ENCODE measurements at places on chromosomes 7 and 10.
A peak's percentile ranks its signal among the peaks of the same experiment; 100 is the strongest.

GRCh38 chr10:113175756-113176651 lies 226.0 kb downstream of the TCF7L2 start:
- DNase-seq: no peak

- DNase-seq: no peak
Measured at GRCh38 chr7:51316262-51316665, 345 bp downstream of the COBL start.

GRCh38 chr10:129808092-129808983 lies 155.7 kb downstream of the EBF3 start:
- no peak for DNase-seq

DNA sequence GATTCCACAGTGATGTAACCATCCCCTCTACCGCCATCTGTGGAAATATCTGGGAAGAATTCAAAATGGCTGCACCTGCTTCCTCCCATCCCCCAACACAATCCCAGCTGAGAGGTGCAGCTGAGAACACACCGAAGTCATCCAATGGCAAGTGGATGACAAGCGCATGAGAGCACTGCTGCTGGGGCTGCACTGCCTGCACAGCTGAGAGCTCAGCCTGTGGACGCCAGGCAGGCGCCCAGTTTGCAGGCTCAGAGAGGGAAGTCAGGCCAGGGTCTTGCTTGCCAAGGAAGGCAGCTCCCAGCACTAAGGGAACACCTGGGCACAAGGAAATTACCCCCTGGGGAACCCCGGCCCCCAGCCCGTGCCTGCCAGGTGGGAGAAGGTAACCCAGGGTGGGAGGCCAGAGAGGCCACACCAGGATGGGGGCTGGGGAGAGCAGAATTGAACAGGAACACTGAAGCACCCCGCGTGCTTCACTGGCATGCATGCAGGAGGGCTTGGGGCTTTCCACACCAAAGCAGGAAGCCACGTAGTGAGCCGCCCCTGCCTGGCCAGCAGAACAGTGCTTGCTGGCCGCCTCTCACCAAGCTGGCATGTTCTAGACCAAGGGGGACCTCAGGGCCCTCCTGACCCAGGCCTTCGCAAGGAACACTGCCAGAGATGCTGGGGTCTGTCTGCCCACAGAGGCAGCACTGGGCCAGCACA lies 46.2 kb downstream of the FAM53B start:
- peak; percentile 64 for DNase-seq

DNA sequence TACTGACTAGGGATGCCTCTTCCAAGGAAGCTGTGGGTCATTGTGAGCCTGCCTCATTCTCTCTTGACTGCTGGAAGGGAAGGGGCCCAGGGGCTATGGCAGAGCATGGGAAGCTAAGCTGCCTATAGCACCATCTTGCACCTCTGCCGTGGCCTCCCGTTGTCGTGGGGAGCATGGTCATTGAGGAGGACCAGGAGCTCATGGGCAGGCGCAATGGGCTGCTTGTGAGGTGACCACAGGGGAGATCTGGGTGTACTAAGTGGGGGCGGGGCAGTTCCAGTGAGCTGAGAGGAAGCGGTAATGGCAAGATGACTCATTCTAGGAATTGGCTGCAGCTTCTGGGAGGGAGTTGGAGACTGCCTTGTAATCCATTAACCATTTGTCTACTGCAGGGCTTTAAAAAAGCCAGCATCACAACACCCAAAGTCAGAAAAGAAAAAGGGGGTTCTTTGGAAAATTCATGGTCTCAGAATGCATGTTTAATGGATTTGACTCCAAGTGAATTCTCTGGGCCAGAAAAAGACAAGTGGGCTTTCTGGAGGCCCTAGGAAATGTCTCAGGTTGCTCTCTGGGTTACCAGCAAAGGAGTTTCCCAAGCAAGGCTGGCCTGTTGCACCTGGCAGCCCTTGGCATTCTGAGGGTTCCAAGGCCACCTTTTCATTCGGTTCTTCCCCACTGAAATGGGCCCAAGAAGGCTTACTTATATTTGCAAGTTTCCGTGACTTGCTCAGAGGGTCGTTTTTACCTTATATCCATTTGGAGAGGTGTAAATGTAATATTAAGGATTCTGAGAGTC lies 3.6 kb downstream of the DUSP5 start:
- peak; percentile 70 for DNase-seq

DNA sequence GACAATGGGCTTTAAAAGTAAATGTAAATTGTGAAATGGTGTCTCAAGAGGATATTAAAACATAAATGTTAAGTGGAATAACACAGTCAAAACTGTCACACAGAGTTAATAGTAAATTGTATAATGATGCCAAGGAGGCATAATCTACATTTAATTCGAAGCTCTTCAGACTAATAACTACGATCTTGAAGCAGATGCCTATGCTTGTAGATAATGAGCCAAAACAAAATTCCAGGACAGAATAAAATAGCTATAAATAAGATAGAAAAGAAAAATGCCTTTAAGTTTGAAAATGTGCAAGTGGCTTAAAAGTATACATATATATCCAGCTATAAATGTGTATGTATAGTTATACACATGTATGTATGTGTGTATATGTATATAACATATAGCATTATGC lies 17.5 kb downstream of the TWIST1 start:
- DNase-seq: no peak

- no peak for DNase-seq
Measured at GRCh38 chr7:121390617-121391016, 5.5 kb downstream of the FAM3C start.

DNA sequence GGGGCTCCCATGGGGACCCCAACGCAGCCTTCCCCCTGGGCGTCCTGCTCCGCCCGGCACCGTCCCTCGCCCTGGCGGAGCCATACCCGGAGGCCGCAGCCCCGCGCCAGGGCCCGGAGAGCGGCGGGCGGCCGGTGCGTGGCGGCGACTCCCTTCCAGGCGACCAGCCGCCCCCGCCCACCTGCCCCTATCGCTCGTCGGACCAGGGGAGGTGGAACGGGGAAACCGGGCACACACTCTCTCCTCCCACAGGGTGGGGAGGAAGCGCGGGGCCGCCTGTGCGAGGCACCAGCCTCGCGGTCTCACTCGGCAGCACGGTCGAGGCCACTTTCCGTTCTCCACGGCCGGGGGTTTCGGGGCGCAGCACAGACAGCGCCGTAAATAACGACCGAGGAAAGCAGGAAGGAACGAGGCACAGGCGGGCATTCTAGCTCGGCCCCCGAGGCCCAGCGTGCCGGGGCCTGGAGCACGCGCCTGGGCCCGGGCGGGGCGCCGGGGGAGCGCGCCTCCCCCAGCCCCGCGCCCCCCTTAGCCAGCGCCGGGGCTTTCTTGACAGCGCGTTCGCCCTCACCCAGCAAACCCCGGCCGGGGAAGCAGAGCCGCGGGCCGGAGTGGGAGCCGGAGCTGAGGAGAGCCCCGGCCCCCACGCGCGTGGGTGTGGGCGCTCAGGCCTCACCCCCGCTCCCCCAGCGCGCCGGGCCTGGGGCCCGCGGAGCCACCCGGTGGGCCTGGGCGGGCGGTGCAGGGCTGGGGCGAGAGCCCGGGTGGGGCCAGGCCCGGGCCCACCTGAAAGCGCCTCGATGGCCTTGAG lies 936 bp downstream of the IGF2BP3 start:
- DNase-seq: no peak

Data from CD4-positive, alpha-beta T cell treated with Interleukin-4 for 1 hour (primary cell).